Left cardiac atrium (tissue), 4 donors: ENCODE measurements at places on chromosomes 5 and 9. TPM values are rescaled to one million over a fixed set of nuclear protein-coding genes. Genes with fewer than 3 reads are reported as not detected.
A peak's percentile ranks its signal among the peaks of the same experiment; 100 is the strongest.

DNA sequence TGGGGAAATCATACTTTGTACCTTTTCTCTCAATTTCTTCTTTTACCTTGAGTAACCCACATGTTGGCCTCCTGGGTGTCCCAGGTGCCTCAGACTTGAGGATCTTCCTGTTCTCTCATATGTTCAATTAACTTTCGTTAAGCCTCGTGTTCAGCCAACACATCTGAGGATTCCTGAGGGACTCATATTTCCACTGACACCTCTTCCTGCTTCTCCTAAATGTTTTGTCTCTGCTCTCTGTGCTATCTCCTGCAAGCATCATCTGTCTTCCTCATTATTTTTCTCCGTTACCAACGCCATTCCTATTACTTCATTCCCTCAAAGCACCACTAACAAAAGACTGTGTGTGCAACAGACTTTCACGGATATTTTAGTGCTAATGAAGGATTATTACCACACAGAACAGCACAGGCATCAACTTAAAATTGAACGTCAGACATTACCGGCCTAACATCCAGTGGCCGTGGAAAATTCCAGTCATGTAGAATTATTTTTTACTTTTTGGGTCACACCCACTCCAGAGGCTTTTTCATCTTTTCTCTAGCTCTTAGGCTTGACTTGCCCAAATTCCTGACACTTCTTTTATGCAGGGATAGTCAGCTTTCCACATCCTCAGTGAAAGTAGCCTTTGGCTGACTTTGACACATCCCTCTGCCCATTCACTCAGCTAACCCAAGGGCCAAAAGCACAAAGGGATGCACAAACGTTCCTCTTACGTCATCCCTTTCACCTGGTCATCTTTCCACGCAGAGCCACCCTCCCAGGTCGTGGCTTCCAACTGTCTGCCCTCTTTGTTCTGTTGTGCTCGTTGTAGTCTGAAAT is 46.0 kb upstream of the OSMR start:
- DNase-seq = no peak

DNA sequence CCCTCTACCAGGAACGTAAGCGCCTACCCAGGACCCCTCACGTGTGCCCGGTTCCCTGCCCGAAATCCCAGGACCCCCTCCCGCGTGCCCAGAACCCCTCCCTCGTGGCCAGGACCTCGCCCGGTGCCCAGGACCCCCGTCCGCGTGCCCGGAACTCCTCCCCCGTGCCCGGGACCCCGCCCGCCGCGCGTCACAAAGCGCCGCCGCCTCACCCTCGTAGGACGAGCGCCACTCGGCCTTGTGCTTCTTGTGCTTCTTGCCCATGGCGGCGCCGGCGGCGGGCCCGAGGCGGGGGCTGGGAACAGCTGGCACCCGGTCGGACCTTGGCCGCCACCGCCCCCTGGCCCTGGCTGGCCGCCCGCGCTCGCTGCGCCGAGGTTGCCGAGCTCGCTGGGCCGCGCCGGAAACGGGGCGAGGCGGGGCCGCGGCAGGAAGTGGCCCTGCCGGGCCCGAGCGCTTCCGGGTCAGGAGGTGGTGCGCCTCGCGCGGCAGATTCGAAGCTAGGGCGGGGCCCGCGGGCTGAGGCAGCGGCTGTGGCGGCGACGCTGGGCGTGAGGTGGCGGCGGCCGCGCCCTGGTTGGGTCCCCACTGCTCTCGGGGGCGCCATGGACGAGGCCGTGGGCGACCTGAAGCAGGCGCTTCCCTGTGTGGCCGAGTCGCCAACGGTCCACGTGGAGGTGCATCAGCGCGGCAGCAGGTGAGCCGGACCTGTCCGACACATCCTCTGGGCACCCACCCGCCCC is at the start of the genes BRD9 and TRIP13:
TSS of gene BRD9 (minus strand) at position 408 of the 743 bp plus-strand sequence. CDS start at position 264, 144 bp downstream.
TSS of gene TRIP13 (plus strand) at position 491 of the 743 bp plus-strand sequence. CDS start at position 606, 115 bp downstream.
- DNase-seq = peak; percentile 88

TXNDC8 gene
- not detected for total RNA-seq

DTWD2 gene
- total RNA-seq = 8.4 TPM

- DNase-seq = no peak
Measured at GRCh38 chr5:2651116-2651515, 100.4 kb downstream of the IRX2 start.

FYB1 gene
- total RNA-seq = 5.0 TPM

- peak; percentile 68 for DNase-seq
Measured at GRCh38 chr9:126705767-126706697, 92.3 kb downstream of the LMX1B start.

FST gene
- total RNA-seq = 10.5 TPM

DNA sequence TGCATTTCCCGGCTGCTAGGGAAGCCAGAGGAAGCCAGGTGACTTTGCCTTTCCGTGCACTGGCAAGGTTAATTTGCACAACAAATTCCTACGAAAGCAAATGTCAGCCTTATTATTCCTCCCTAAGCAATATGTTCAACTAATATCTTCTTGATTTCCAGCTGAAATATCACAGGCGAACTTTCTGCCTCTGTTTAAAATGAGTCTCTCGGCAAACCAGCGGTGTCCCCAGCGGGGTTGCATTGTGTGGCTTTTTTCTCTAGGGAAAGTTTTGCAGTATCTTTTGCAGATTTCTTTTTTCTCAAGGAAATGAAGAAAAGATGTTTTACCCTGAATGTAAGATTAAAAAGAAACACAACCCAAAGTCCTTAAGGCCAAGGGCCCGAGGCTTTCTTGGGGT is 1.9 kb downstream of the DBH start:
- DNase-seq = no peak

OMD gene
- 8.5 TPM for total RNA-seq

GRCh38 chr9:109512170-109512756 is 14.2 kb upstream of the PTPN3 start:
- DNase-seq = no peak

GRCh38 chr9:76996700-76997099 is 22.8 kb upstream of the FOXB2 start:
- DNase-seq = peak; percentile 58

DBH gene
- not detected for total RNA-seq

AJM1 gene
- total RNA-seq = 5.0 TPM

DNA sequence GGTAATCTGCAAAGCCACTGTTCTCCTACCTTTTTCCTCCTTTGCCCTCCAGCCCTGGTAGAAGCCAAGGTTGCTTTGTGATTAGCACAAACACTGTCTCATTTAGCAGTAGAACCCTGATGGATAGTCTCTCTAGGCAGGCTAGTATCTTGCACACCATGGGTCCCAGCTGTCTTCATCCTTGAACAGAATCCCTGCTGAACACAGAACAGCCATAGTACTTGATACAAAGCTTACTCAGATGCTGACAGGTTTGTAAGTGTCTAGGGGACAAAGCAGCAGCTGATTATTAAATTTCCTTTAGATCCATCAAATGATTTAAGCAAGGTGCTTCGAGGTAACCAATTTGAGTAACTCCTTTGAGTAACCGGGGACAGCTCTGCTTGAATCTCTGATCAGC is 163.7 kb upstream of the PPP1R2B start:
- no peak for DNase-seq
